ENCODE measurements at places on chromosomes 2 and 18. TPM values are rescaled to one million over a fixed set of nuclear protein-coding genes. Genes with fewer than 3 reads are reported as not detected.

Gene DRC1
- total RNA-seq: 0.29 TPM

Gene REG3A
- not detected for total RNA-seq

Gene NPPC
- not detected for total RNA-seq

Gene MBP
- total RNA-seq: 29.2 TPM

Gene SERPINB4
- total RNA-seq: 0.16 TPM

Gene CCDC85A
- total RNA-seq: 0.11 TPM

Gene ABCG8
- total RNA-seq: not detected

Gene LINC00305
- not detected for total RNA-seq

All from A549 treated with DMSO at 1 μM for 4 hours (cell line).